ENCODE measurements at places on chromosomes 11 and 22.
A peak's percentile ranks its signal among the peaks of the same experiment; 100 is the strongest.

DNA sequence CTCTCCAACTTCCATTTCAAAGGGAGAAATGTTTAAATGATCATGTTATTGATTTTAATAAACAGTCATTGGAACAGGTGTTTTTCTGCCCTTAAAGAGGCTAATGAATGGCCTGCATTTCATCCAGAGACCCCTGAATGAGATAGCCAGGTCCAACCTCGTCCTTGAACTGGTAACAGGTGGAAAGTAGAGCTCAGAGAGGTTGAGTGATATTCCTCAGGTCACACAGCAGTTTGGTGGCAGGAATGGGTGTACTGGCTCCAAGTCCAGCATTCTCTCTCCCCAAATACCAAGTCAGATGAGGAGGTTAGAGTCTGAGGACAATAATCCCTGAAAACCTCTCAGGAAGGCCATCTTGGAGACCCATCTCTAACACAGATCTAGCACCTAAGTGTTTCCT, 81.7 kb upstream of the ANO1 start:
- no peak for DNase-seq

DNA sequence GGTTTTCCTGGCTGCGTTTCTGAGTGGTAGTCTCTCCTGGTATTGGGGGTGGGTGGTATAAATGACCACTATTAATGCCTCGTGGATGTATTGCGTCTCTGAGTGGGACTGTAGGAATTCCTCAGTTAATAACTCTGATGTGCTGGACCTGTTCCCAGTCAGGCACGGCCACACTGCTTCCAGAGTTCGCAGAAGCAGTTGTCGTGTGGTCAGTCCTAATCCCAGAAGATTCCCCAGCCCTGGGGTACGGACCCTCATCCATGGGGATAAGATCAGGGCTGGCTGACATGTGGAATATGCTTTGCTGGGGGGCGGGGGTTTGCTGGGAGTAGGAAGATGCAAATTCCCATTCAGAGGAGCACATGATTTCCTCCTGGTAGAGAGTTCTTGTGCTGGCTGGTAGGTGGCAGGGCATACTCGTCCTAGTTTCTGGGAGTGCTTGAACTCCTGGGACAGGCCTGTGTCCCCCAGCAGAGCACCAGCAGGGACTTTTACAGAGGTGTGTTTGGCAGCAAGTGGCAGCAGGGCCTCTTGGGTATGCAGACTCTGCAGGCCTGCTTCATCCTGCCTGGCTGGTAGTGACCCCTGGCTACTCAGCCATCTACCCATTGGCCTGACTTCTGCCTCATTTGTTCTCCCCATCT, 157.4 kb downstream of the NAV2 start:
- no peak for DNase-seq

DNA sequence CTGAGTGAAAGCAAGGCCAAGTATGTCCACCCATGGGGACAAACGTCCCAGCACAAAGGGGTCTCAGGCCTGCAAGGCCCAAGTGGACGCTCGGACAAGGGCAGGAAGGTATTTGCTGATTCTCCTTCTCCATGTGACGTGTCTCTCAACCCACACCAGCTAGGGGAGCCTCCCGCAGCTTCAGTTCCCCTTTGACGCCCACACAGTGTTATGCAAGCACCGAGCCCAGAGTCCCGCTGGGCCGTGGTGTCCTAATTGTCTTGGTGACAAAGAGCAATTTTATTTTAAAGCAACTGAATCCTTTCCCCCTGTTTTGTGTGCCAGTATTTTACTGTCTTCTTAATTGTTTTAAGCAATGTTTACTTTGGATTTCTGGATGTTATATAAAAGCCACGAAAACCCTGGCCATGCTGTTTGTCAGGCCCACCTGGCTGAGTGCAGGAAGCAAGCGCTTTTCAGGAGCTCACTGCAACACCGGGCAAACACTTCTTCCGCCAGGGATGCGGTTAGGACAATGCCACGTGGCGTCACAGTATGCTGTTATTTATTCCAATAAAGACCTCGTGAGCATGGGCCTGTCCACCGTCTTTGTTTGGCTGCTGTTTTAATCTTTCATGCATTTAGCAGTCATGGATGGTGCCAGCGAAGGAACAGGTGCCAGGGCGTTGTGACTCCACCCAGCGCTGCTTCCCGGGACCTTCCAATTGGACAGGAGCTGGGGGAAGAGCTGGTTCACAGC, 8.2 kb upstream of the PARVG start:
- peak; percentile 67 for DNase-seq

- no peak for DNase-seq
These were observed 181.1 kb upstream of the NECTIN1 start for GRCh38 chr11:119910051-119910450.

GRCh38 chr11:27254744-27255446, 108.1 kb downstream of the CCDC34 start:
- no peak for DNase-seq

DNA sequence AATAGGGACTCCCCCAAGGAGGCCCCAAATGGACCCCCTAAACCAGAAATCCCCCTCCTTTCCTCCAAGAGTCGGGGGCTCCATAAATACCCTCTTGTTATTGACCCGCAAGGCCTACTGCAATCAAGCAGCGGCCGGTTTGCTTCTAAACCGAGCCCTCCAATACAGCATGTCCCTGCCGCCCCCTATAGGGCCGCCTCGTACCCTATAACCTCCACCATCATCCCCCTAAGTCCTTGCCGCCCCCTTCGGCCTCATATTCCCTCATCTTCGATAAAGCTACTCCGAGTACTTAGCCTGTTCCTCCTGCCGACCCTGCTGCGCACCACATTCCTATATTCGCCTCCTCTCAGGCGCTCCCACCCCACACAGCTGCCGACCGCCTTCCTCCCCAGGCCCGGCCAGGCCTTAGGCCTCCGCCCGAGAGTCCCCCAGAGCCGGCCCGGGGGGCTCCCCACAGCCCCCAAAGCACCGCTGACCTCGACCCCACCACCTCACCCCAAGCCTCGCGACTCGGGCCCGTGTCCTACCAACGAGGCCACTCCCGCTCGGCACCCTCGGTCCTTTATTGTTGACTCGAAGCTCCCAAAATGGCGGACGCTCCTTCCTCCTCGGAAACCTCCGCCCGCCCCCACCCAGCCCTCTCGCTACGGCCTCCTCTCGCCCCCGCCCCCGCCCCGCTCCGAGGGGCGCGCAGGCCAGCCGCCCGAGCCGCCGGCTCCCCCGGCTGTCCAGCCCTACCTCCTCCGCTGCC, 430 bp downstream of the DDX6 start:
- DNase-seq: peak; percentile 80

DNA sequence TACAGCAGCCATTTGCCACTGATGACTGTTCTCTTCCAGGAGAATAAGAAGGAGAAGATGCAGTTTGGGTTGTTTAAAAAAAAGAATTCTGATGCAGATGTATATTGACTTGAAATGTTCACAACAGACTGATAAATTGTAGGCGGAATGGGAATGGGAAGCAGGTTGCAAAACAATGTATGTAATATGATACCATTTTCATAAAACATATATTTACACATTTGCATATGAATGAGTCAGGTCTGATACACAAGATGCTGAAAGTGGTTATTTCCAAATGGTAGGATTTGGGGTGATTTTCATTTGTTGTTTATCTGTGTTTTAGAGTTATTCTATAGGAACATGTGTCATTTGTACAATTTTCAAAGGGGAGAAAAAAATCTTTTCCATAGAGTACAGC, 9.0 kb upstream of the RCN1 start:
- DNase-seq: no peak

DNA sequence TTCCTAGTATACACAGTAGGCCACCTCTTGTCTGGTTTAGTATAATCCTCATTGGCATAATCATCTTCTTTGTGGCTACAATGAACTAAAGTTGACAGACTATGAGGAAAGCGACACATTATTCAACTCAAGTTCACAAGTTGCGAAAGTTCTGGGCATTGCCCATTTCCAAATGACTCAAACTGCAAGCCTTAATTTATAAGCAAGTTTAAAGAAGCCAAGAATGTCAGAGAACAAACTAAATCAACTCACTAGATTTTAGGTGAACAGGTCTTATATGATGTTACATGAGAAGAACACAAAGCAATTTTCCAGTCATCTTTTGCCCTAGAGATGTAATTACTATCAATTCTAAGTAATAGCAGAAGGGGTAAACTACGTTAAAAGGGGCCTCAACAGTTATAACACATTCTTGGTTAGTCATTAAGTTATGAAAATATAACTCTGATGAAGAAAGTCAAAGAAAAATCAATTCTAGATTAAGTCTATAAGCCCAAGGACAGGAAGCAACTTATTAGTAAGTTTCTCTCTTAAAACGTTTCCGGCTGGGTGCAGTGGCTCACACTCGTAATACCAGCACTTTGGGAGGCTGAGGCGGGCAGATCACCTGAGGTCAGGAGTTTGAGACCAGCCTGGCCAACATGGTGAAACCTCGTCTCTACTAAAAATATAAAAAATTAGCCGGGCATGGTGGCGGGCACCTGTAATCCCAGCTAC, 21.5 kb downstream of the PICALM start:
- peak; percentile 79 for DNase-seq

DNA sequence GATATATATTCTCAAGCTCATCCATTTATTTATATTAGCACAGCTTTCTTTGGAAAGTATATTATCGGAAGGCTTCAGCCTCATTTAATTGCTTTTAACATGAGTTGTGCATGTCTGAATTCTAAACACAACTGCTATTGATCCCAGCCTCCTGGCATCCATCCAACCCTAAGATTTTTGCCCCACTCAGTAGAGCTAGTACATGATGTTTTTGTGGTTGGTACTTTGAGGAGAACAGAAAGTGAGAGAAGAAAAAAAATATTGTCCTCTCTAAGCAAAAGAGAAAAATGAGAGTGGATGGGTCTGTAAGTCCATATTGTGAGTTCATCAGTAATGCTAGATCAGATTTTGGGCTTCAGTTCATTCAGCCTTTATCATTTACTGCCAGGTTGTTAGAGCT, 198.7 kb downstream of the DDX10 start:
- peak; percentile 31 for DNase-seq

GRCh38 chr11:116688202-116688540, 84.6 kb downstream of the BUD13 start:
- DNase-seq: no peak

DNA sequence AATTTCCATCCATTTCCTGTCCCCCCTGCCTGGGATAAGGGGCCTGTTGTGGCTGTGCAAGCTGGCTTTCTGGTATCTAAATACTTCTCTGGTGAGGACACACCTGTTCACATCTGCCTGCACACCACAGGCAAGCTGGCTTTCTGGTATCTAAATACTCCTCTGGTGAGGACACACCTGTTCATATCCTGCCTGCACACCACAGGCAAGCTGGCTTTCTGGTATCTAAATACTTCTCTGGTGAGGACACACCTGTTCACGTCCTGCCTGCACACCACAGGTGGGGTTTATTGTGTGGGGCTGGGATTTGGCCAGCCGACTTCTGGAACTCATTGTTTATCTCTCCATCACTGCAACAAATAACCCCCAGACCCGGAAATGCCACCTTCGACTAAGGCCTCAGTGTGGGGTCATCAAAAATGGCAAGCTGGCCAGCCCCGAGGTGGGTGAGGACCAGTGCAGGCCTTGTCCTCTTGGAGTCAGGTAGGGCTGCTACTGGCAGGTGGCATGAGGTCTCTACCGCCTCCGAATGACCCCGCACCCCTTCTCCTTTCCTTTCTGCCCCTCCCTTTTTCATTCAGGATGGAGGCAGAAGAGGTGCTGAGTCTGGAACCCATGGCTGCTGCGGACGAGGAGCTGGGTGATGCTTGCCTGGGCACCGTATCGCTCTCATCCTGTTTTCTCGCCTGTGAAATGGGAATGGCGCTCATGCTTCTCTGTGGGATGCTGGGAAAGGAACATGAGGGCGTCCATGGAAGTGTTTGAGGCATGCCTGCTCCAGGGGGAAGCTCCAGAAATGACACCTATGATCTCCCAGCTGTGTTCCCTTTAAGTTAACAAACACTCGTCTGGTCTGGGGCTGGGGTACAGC, 43.5 kb upstream of the MYEOV start:
- no peak for DNase-seq

- DNase-seq: no peak
These were observed 166.3 kb downstream of the TMEM135 start for GRCh38 chr11:87203907-87204602.

DNA sequence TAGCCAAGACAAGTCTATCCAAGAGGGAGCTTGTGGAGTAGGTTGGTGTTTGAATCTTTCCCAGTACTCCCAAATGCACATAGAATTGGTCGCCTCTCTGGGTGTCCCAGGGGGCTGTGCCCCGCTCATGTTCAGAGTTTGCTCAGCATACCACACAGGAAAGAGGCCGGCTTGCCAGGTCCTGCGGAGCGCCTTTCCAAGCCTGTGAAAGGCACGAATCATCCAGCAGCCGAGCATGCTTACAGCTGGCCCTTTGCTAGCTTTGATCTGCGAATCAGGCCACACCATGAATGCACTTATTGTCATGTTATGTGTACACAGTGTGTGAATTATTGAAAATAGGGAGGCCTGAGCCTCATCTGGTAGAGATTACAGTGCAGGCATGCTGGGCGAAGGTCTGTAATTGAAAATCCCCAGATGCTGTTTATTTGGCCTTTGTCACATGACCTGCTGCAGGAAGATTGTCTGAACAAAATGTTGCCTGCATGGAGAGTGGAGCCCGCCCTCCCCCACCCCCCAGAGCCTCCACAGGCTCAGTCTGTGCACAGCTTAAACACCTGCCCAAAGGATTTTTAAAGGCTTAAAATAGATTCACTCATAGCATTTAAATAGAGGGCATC, 163.3 kb upstream of the RASSF10 start:
- no peak for DNase-seq

DNA sequence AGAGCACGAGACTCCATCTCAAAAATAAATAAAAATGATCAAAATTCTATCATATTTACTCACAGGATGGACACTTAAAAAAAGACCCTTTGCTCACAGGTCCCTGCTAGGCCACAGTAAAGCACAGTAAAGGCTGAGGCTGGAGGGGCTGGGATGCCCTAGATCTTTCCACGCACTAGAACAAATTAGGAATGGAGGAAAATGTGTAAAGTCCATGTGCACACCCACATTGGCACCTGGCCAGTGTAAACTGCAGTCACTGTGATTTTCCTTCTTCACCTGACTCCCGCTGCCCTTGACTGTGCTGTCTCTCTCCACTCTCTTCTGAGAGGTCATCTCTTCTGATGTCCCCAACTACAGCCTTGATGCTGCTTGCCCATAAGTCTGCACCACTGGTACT, 195.5 kb downstream of the EFCAB6 start:
- no peak for DNase-seq

DNA sequence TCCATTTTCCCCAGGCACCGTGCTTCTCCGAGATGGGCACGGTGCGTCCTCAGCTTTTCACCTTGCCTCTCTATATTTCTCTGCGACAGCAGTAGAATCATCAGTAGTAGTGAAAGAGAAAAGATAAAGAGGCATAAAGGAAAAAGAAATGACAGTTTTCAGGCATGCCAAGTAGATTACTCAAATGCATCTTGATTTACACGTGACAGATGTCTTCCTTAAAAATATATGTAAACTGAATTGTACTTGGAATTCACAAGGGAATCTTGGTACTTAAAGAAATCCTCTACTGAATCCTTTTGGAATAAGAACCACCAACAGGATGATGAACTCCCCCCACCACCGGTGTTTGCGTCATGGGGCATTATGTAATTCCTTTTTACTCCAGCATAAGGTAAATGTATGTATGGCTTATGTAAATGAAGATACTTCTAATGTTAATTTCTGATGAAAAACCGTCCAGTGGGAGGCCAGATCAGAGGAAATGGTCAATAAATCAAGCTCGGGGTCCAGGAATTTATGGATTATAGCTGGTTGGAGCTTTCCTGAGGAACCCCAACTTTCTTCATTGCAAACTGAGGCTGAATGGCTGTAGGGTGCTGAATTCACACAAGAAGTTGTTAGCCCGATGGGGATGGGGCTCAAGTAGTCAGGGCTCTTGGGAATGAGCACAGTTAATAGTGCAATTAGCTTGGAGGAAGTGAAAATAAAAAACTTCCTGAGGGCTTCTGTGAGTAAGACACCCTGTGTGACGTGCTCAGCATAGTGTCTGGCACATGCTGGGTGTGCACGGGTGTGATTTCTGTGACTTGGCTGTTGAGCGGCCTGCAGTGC, 630.4 kb downstream of the OPCML start:
- no peak for DNase-seq
